ENCODE measurements at places on chromosomes 1 and 21. TPM values are rescaled to one million over a fixed set of nuclear protein-coding genes. Genes with fewer than 3 reads are reported as not detected.

- DNase-seq, result peak; percentile 37
- H3K36me3 ChIP-seq, result no peaks in the 10 kb centered on the region
- H3K27me3 ChIP-seq, result no peaks in the 10 kb centered on the region
- H3K4me1 ChIP-seq, result peaks cover 29% of the 10 kb centered on the region
Observed at GRCh38 chr1:205237526-205238484, 10.1 kb downstream of the TMCC2 start.

Gene TNFRSF18
- 0.98 TPM for total RNA-seq

DNA sequence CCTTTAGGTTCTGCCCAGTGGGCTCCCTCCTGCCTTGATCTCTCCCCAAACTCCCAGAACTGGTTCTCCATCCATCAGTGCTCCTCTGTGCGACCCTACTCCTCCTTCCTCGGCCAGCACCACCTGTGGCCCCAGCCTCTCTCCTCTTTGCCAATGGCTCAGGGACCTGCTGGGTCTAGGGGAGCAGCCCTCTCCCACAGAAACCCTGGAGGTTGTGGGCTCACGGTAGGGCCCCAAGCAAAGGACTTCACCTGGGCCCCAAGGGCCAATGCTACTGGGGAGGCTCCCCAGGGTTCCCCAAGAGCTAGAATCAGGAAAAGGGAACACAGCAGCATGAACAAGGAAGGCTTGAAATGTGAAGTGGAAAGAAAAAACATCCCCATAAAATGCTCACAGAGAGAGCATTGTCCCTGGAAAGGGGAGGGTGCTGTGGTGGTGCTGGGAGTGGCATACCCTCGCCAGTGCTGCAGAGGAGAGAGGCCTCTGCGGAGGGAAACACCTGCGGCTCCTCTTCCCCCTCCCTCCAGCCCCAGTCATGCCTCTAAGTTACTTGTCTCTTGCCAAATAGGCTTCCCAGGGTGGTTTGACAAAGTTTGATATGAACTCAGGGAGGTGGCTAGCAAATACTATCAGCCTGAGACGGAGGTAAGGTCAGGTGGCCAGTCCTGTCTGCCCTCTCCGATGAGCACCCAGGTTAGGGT lies 2.5 kb downstream of the TMEM63A start:
- H3K27ac ChIP-seq, result peak overlapping the region; percentile 42
- H3K36me3 ChIP-seq, result peaks cover 17% of the 10 kb centered on the region
- no peaks in the 10 kb centered on the region for H3K27me3 ChIP-seq
- H3K4me1 ChIP-seq, result peaks cover 49% of the 10 kb centered on the region

GRCh38 chr21:23601549-23601948 lies 2005.7 kb downstream of the MRPL39 start:
- no peak overlapping the region for H3K27ac ChIP-seq
- no peaks in the 10 kb centered on the region for H3K27me3 ChIP-seq
- H3K4me1 ChIP-seq, result no peaks in the 10 kb centered on the region
- DNase-seq, result no peak
- no peak overlapping the region for H3K4me3 ChIP-seq
- H3K36me3 ChIP-seq, result no peaks in the 10 kb centered on the region

Gene OR2T5
- total RNA-seq, result not detected

DNA sequence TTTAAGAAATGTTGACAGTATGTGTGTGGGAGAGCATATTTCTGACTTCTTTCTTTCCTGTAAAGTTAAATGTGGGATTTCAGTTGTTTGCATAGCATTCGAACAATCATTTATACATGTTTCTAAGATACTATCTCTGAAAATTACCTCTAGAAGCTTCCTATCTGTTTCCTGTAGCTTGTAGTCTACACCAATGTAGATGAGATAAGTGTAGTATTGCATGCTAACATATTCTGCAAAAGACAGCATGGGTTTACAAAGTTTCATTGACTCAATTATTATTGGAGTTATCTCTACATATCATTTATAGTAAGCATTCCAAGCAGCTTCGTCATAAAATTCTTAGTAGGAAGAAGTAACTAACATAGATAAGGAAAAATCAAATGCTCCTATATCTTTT lies 98.9 kb upstream of the DPYD start:
- no peak overlapping the region for H3K4me3 ChIP-seq
- no peaks in the 10 kb centered on the region for H3K27me3 ChIP-seq
- H3K36me3 ChIP-seq, result no peaks in the 10 kb centered on the region
- H3K27ac ChIP-seq, result no peak overlapping the region

DNA sequence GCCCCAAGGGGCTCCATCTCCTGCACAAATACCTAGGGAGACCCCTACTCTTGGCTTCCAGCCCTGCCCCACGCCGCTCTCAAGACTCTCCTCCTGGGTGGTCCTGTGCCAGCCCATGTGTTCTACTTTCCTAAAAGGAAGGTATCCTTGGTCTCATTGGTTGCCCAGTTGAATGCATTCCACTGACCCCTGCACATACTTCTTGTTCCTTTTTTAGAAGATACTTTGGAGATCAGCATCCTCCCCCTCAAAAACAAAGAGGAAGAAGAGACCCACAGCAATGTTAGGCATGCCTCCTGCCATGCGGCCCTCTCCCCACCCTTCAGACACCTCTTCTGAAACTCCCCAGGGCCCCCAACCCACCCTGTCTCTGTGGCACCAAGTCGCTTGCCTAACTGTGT lies 4.1 kb downstream of the SLAMF9 start:
- no peak overlapping the region for H3K4me3 ChIP-seq
- no peaks in the 10 kb centered on the region for H3K36me3 ChIP-seq
- peaks cover 3% of the 10 kb centered on the region for H3K27me3 ChIP-seq
- DNase-seq, result no peak
- H3K27ac ChIP-seq, result no peak overlapping the region

GRCh38 chr1:157352216-157352615 lies 200.1 kb downstream of the FCRL5 start:
- no peaks in the 10 kb centered on the region for H3K36me3 ChIP-seq
- DNase-seq, result no peak
- no peak overlapping the region for H3K27ac ChIP-seq
- no peak overlapping the region for H3K4me3 ChIP-seq
- H3K27me3 ChIP-seq, result no peaks in the 10 kb centered on the region
- H3K4me1 ChIP-seq, result no peaks in the 10 kb centered on the region

DNA sequence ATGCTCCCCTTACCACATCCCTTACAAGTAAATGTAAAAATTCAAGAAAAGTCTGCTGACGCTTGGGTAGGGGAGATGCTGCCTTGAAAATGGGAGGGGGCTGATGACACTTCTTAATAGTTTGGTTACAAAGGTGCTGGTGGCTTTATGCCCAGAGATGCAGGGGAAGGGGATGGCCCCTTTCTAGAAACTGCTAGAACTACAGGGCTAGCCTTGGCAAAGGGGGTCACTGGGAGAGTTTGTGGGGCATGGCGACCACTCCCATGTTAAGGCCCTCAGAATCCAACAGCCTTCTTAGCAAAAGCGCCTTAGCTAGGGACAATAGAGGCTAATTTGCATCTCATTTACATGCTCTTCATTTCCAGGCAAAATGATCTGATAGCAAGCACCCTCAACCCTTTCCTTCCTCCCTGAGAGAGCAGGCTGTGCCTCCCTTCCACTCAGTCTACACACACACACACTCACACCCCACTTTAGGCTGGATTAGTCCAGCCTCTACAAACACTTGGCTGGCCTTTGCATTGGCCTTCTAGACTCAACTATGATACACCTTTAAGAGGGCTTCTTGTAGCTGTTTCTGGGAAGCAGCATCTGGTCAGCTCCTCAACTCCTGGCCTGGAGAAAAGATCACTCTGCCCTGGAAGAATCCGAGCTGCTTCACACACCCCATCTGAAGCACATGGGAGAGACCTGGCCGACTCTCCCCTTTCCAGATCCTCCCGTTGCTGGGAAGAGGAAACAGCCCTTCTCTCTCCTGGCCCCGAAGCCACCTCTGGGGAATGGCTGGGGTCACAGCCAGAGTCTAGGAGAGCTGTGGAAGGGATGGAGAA lies 1.7 kb downstream of the SEMA6C start:
- H3K36me3 ChIP-seq, result no peaks in the 10 kb centered on the region
- peak overlapping the region; percentile 65 for H3K4me3 ChIP-seq
- no peaks in the 10 kb centered on the region for H3K27me3 ChIP-seq

Gene LENEP
- not detected for total RNA-seq

DNA sequence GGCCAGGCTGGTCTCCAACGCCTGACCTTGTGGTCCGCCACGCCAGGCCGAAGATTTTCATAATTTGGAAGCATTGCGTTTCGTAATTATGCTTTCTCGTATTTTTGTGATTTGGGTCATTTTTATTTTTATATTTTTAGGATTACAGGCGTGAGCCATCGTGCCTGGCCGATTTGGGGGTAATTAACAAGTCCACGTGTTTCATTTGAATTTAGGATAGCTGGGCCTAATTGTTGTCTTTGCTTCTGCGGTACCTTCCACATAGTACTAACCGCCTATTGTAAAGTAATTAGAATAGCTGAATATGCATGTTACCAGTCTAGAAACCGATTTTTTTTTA lies 1.0 kb downstream of the RCC1 start:
- H3K4me1 ChIP-seq, result peaks cover 44% of the 10 kb centered on the region
- no peaks in the 10 kb centered on the region for H3K27me3 ChIP-seq
- no peak for DNase-seq
- H3K4me3 ChIP-seq, result peak overlapping the region; percentile 90
- H3K27ac ChIP-seq, result peak overlapping the region; percentile 91

GRCh38 chr1:94209425-94209824 lies 28.0 kb downstream of the ARHGAP29 start:
- no peak overlapping the region for H3K27ac ChIP-seq
- H3K4me3 ChIP-seq, result no peak overlapping the region
- H3K27me3 ChIP-seq, result no peaks in the 10 kb centered on the region
- no peak for DNase-seq
- H3K4me1 ChIP-seq, result peaks cover 4% of the 10 kb centered on the region

Gene RHD
- not detected for total RNA-seq

DNA sequence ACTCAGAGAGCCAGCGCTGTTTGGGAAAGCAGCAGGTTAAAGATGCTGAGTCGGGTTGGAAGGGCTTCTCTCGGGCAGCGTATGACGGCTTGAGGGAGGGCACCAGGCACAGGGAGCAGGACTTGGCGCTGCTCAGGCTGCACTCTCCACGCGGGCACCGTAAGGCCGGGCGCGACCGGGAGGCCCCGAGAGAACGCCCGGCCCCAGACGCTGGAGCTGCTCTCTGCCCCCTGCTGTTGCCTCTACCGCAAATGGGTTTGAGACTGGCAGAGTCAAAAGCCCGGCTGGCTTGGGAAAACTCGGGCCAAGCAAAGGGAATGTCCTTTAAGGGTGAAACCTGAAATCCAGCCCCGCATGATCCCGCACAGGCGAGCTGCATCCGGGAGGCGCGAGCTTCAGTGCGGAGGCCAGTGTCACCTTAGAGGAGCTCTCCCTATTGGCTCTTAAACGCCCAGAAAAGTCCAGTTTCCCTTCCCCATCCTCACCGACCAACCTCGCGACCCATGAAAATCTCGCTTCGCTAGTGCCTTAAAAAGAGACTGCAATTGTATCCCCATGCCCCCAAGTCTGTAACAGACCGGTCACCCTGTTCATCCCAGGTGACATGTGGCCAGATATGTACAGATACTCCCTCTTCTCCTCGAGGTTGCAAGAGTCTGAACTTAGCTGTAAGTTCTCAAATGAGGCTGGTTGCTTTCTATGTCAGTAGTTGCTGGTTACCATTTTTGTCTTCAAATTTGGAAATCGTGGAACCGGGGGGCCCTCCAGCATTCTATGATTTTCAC lies 1.1 kb downstream of the PRRX1 start:
- no peaks in the 10 kb centered on the region for H3K36me3 ChIP-seq
- no peak for DNase-seq

- H3K4me1 ChIP-seq, result peaks cover 12% of the 10 kb centered on the region
- H3K36me3 ChIP-seq, result no peaks in the 10 kb centered on the region
- no peaks in the 10 kb centered on the region for H3K27me3 ChIP-seq
Observed at GRCh38 chr1:27042670-27043069, 30.0 kb upstream of the TENT5B start.

Gene GJB4
- total RNA-seq, result not detected

- H3K4me1 ChIP-seq, result peaks cover 18% of the 10 kb centered on the region
- H3K36me3 ChIP-seq, result peaks cover 11% of the 10 kb centered on the region
- no peaks in the 10 kb centered on the region for H3K27me3 ChIP-seq
- no peak overlapping the region for H3K4me3 ChIP-seq
- H3K27ac ChIP-seq, result peak overlapping the region; percentile 30
- no peak for DNase-seq
Observed at GRCh38 chr1:119987686-119988085, 81.8 kb downstream of the NOTCH2 start.

DNA sequence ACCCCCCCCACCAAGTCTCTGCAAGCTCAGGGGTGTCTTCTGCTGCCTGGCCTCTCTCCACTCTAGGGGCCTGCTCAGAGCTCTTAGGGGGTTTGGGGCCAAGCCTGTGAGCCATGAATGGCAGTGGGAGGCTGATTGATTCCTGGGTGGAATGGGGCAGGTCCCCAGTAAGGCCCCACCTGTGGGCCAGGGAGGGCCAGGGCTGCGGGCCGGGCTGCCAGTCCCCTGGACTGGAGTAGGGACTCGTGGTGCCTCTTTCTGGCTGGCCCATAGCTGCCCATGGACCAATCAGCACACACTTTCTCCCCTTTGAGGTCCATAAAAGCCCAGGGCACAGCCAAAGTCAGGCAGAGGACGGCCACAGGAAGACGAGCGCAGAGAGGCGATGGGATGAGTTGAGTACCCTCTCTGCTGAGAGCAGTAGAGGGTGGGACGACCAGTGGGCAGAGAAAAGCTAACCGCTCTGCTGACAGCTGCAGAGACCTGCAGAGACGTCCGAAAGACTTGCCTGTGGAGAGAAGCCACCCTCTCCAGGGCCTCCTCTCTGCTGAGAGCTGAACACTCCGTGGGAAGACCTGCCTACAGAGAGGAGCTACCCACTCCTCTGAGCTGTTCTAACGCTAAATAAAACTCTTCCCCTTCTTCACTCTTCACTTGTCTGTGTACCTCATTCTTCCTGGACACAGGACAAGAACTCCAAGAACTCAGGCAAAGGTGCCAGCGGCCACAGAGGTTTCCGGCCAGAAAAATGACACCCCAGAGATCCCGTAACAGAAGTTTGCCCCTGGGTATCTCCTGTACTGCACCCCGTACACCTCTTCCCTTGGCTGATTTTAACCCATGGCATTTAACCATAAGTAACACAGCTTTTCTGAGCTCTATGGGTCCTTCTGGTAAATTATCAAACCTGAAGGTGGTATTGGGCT lies 38.2 kb upstream of the TARDBP start:
- no peaks in the 10 kb centered on the region for H3K36me3 ChIP-seq
- H3K27ac ChIP-seq, result no peak overlapping the region
- H3K4me1 ChIP-seq, result no peaks in the 10 kb centered on the region
- H3K27me3 ChIP-seq, result no peaks in the 10 kb centered on the region
- H3K4me3 ChIP-seq, result no peak overlapping the region
- no peak for DNase-seq
